ENCODE measurements at places on chromosomes 3 and 15.

GRCh38 chr15:66955001-66955516 is 110.3 kb upstream of the SMAD3 start:
- no peak for DNase-seq

DNA sequence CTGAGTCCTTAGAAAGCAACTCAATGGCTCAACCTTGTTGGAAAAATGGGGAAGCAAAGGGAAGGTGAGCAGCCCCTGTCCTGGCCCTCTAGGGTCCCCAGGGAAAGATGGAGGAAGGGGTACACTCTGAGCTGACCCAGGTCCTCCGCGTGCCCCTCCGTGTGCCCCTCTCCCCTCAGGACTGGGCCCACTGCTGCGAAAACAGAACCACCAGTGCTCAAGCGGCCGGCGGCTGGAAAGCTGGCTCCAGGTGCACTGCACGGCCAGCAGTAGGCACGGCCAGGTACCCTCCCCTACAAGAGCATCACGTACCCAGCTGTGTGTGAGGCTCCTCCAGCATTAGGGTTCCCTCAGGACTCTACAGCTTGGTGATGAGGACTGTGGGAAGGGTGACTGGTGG is 26.3 kb downstream of the RAB43 start:
- DNase-seq, result no peak

GRCh38 chr3:143120716-143121240 is 1.2 kb downstream of the CHST2 start:
- DNase-seq, result no peak

DNA sequence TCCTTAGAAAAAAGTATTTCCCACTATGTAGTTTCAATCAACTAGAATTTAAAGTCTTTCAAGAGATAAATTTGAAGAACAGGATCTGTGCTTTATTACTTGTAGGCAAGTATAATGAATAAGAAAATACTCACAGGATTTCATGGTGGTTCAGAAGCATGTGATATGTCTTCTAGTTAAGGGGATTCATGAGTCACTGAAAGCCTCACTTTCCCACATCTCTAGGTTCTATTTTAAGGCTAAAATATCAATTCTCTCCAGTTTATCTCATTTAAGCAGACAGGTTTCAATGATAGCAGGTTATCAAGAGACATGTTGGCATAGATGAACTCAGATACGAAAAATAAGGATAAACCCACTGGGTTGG is 437.8 kb upstream of the BCHE start:
- DNase-seq, result no peak

- DNase-seq, result no peak
Observed at GRCh38 chr3:163315786-163316185, 1762.5 kb downstream of the SI start.
